Stimulated activated CD8-positive, alpha-beta memory T cell treated with anti-CD3 and anti-CD28 coated beads, Interleukin-7, amount 100 ng/mL, for 4 hours (primary cell): ENCODE measurements at places on chromosomes 2 and 18.

DNA sequence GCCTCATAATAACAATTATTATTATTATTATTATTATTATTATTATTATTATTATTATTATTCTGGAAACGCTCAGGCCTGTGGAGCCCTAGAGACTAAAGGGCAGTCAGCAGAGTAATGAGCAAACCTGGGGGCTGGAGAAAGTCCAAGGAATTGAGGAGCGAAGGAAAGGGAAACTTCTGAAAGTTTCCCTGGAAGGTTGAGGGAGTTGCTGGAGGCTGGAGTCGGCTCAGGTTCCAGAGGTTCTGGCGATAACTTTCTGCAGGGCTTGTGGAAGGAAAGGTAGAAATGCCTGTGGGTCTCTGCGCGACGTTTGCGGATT is 9.2 kb downstream of the POU3F3 start:
- no peak for DNase-seq

DNA sequence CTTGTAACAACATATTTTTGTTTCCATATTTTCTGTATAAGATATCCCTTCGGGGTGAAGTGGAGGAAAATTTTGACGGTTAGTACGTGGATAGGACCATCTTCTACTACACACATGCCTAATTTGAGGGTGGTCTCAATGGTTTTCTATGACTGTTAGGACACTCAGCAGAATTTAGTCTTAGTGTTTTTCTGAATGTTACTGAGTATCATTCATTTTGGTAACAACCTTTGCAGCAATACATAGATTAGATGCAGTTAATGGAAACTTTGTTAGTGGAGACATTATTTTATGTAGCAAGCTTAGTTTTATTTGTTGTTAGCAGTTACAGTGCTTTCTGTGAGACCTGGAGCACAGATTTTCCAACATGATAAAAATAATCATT is 1.6 kb downstream of the ITGAV start:
- no peak for DNase-seq

DNA sequence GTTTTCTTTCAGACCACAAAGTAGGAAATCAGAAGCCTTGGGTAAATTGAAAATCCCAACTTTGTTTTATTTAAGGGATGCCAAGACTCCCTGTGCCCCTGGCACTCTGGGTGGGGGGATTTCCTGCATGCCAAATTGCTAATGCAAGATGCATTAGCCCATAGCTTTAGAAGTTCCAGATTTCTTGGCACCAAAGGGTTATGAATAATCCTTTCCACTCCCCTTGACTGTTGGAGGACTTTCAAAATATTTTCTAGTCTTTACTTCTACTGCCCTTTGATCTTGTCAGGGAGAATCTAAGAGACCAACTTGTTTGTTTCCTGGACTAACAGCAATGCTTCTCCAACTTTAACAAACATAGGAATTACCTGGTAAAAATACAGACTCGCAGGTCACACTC is 81.8 kb upstream of the TGIF1 start:
- no peak for DNase-seq

DNA sequence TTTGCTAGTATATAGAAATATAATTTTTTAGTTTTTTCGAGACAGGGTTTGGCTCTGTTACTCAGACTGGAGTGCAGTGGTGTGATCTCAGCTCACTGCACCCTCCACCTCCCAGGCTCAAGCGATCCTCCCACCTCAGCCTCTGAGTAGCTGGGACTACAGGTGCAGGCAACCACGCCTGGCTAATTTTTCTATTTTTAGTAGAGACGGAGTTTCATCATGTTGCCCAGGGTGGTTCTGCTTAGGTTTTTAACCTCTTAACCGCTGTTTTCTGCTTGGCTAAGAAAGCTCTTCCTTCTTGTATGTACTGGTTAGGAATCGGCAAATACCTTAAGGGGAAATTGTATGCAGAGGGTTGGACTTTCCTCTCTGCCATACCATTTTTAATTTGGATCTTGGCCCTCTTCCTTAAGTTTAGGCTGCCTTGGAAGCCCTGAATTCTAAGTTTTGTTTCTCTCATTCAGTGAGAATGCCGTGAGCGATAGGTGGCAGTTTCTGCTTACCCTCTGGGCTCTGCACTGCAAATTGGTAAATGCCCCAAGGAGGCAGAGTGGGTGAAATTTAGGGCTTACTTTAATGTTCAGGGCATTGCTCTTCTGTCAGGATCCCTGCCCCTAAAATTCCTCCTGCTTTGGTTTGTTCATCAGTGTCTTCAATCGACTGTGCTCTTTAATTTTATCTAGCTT is 32.3 kb downstream of the EML6 start:
- no peak for DNase-seq

GRCh38 chr2:146246736-146247523 is 1597.9 kb upstream of the ACVR2A start:
- DNase-seq, result no peak

- DNase-seq, result no peak
Observed at GRCh38 chr2:236636714-236637470, 67.3 kb downstream of the ACKR3 start.

GRCh38 chr18:44837482-44838180 is 156.9 kb downstream of the SETBP1 start:
- DNase-seq, result no peak

DNA sequence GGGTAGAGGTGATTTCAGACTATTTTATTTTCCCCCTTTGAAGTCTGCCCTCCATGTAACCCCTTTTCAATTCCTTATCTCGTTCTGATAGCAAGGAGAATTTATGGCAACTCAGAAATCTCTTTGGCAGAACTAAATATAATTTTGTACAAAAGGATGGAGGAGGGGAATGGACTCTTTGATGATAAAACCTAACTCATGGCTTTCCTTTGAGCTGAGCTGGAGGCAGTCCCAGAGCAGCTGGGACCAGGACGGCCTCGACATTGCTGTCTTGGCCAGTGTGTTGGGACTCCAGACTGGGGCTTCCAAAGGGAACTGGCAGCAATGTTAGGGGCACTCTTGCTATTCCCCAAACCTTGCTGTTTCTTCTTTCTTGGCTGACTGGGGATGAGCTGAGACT is 47.7 kb downstream of the PAX8 start:
- DNase-seq, result no peak

DNA sequence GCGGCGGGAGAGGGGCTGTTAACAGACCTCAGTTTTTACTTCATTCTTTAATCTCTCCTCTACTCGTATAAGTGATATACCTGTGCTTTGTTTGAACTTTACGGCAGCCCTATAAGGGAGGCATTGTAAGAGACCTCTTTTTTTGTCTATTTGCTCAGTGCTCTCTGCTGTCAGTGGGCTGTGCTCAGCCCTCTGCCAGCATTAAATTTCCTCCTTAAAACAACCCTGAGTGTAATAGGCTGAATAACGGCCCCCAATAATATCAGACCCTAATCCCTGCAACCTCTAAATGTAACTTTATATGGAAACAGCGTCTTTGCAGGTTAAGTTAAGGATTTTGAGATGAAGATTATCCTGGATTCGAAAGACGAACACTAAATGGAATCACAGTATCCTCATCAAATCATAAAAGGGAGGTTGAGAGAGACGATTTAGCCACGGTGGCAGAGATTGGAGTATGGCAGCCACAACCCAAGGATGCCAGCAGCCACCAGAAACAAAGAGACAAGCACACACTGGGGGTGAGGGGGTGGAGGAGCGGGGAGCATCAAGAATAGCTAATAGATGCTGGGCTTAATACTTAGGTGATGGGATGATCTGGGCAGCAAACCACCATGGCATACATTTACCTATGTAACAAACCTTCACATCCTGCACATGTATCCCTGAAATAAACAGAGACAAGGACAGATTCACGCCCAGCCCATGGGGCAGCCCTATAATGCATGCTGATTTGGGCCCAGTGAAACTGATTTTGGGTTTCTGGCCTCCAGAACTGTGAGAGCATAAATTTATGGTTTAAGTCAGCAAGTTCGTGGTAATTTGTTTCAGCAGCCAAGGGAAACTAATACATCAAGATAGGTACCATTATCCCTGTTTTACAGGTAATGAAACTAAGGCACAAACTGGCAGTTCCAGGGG is 894 bp upstream of the FARSB start:
- no peak for DNase-seq

DNA sequence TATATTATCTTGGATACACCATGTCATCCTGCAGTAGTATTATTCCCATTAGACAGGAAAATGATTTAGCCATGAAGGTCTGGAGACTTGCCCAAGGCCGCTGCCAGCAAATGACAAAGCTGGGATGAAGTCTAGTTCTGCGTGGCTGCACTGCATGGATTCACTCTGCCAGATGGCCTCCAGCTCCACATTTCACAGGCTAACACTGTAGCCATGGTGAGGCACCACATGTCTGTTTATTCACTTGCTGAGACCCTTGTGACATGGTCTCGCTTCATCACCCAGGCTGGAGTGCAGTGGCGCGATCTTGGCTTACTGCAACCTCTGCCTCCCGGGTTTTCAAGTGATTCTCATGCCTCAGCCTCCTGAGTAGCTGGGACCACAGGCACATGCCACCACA is 31.5 kb upstream of the SCG2 start:
- DNase-seq, result no peak

GRCh38 chr2:30808695-30809094 is 1.4 kb upstream of the CAPN13 start:
- no peak for DNase-seq

- DNase-seq, result no peak
Observed at GRCh38 chr2:240236217-240237111, 96.0 kb upstream of the OTOS start.

DNA sequence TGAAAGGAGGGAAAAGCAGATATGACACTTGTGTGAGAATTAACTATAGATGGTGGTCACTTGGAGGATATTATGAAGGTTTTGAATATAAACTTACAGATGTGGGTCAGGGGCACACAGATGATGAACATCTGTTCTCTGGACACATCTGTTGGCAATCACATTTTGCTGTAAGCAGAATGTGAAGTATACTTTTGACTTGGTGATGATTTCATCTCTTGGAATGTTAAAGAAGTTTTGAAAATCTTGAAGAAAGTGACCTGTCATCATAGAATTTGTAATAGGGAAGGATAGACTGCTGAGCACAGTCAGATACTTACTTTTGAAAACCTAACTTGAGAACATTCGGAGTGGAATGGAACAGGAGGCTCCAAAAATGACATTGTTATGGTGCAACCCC is 40.2 kb downstream of the PIKFYVE start:
- DNase-seq, result no peak
